Head of caudate nucleus (tissue), 42 donors: ENCODE measurements at places on chromosomes 2 and 18.

DNA sequence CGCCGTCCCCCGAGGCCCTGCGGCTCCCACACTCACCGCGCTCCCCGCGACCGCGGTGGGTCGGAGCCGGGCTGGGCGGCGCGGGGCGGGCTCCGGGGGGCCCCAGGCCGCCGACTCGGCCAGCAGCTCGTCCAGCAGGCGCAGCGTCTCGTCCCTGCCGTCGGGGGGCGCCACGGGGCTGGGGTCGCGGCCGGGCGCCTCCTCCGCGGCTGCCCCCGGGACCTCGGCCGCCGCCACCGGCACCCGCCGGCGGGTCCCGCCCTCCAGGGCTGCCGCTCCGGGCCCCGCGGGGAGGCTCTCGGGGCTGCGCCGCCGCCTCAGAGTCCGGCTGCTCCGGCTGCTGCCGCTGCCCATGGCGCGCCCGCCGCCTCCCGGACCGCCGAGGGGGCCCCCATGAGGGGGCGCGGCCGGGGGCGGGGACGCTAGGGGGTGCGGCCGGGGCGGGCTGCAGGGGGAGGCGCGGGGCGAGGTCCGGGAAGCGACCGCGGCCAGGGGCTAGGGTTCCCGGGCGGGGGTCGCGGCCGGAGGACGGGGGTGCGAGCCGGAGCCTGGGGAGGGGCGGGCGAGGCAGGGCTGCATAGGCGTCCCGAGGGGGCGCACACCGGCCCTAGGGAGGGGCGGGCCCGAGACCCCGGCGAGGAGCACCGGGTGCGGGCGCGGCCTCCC is at the start of gene CYS1:
CYS1 (minus strand) TSS at position 542 of the 666 bp plus-strand sequence; CDS start at position 354, 188 bp downstream.
- no peak for DNase-seq

DNA sequence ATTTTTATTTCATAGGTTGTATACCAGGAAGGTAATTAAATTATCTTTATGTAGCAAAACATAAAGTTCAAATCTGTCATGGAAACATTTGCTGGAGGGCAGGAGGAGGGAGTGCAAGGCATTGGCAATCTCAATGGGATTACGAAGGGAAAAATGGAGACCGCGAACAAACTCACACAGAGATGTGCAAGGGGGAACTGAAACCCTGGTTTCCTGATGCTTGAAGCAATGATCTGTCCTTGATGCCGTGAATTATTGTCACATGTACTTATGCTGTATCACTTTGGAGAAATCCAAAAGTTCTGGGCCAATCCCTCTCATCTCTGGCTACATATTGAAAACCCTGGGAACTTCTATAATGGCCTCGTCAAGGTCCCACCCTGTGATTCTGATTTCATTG is 65.0 kb upstream of the MFF start:
- DNase-seq: no peak

GRCh38 chr2:241836292-241836691 is 22.4 kb downstream of the PDCD1 start:
- DNase-seq: no peak

DNA sequence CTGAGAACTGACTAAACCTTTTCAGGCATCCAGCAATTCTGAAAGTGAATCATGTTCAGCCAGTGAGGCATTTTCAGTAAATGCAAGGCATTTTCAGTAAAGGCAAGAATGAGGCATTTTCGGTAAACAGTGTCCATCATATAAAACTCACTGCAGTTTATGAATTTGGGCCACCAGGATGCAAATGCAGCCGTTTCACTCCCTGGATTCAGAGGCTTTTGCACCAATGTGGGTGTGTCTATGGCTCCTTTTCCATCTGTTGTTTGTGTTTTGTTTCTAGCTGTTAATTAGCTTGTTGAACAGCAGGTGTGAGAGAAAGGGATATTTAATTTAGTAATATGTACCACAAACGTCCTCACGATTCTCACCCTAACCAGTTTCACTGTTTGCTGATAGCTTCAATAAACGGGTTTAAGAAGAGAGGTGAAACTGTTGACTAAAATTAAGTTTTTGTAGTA is 116.3 kb upstream of the PGAP1 start:
- no peak for DNase-seq

DNA sequence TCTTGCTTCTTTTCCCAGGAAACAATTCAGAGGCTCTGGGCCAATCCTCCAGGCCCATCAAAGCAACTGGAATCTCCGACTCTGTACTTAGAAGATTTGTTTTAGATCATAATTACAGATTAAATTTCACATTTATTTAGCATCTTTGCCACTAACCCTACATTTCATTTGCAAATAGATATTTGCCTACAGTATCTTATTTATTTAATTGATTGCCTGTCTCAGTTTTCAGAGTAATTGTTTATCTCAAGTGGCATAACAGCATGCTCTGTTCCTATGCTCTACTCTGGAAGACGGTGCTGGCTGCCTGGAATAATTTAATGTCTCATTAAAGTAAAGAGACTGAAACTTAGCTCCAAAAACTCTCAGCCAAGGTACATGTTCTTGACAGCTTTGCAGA is 213.4 kb downstream of the HNMT start:
- DNase-seq: no peak

- no peak for DNase-seq
Observed at GRCh38 chr2:239257511-239257937, 143.3 kb downstream of the HDAC4 start.

DNA sequence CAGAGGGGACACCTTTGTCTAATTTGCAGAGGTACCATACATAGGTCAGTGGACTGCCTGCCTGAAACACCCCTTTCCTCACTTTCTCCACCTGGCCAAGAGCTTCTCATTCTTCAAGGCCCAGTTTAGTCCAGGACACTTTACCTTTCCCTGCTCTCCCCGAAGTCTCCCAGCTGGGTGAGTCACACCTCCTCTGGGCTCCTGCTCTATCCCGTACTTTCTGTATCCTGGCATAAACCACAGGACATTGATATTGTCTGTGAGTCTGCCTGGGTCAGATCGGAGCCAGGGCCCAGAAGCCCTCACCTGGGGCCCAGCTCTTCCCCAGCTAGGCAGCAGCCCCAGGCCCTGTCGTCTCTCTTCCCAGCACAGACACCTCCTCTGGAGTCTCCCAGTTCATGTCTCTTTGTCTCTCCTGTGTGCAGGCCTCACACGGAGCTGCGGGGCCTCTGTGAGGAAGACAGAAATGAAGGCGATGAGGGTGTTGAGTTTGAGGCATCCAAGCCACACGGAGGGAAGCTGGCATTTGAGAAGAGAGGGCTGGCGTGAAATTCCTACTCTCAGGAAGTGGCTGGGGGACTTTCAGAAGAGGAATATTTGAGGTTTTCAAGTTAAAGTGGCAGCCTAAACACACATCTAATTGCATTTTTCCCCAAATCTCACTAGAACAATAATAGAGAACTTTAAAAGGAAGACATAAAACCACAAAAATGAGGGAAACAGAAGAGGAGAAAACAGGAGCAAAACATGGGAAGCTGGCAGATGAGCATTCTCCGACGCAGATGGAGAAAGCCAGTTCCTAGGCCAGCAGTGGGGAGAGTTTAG is 79.6 kb upstream of the LAPTM4A start:
- no peak for DNase-seq

GRCh38 chr2:161965994-161966393 is 108.0 kb downstream of the DPP4 start:
- no peak for DNase-seq

- DNase-seq: no peak
Observed at GRCh38 chr2:104788742-104789455, 65.0 kb upstream of the POU3F3 start.

GRCh38 chr2:160140471-160140870 is 59.6 kb downstream of the ITGB6 start:
- no peak for DNase-seq

- no peak for DNase-seq
Observed at GRCh38 chr2:152585830-152586484, 131.3 kb downstream of the PRPF40A start.

GRCh38 chr18:58927659-58928058 is 63.0 kb downstream of the ZNF532 start:
- no peak for DNase-seq

- no peak for DNase-seq
Observed at GRCh38 chr2:179355881-179356280, 91.2 kb upstream of the SESTD1 start.

GRCh38 chr2:237972936-237973335 is 6.1 kb downstream of the UBE2F start:
- no peak for DNase-seq

DNA sequence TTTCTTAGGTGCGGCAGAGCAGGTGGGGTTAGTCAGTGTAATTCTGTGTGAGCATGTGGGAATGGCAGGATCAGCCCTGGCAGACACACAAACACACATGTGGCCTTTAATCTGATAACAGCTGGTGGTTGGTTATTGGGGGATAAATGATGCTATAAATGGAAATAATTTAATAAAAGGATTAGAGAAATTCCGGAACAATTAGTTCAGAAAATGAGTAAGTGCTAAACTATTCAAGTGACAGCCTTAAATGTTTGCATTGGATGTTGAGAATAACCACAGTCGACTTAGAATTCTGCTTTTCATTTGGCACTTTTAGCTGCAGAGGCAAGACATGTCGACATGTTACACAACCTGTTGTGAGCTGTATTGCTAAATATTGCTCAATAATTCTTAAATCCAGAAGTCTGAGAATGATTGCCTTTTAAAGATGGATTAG is 7.2 kb downstream of the SMYD1 start:
- no peak for DNase-seq

- DNase-seq: no peak
Observed at GRCh38 chr2:149606251-149606811, 18.8 kb upstream of the MMADHC start.

- no peak for DNase-seq
Observed at GRCh38 chr2:154240921-154241379, 369.2 kb downstream of the GALNT13 start.

- no peak for DNase-seq
Observed at GRCh38 chr2:237572742-237573101, 6.3 kb downstream of the PRLH start.

DNA sequence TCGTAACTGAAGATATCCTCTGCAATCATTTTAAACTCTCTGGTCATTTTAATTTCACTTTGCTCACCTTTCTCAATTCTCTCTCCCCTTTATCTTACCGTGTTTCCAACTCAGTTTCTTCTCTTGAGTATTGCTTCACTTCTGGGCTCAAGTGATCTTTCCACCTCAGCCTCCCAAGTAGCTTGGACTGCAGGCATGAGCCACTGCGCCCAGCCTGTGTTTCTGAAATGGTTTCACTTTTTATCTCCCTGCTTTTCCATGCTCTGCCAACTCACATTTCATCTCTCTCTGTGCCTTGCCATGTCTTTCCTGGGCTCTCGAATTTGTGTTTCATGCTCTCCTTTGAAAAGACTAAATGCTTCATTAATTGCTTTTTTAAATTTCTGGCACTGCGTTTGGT is 30.5 kb upstream of the TMEM131 start:
- no peak for DNase-seq

- no peak for DNase-seq
Observed at GRCh38 chr18:34108206-34108605, 116.5 kb downstream of the NOL4 start.

DNA sequence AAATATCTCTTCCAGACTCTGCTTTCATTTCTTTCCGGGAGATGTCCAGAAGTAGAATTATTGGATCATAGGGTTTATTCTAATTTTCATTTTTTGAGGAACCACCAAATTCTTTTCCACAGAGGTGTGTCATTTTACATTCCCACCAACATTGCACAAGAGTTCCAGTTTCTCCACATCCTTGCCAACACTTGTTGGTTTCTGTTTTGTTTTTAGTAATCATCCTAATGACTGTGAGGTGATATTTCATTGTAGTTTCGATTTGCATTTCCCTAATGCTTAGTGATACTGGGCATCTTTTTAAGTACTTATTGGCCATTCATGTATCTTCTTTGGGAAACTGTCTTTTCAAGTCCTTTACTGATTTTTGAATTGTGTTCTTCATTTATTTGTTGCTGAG is 513.1 kb downstream of the PARD3B start:
- DNase-seq: no peak

DNA sequence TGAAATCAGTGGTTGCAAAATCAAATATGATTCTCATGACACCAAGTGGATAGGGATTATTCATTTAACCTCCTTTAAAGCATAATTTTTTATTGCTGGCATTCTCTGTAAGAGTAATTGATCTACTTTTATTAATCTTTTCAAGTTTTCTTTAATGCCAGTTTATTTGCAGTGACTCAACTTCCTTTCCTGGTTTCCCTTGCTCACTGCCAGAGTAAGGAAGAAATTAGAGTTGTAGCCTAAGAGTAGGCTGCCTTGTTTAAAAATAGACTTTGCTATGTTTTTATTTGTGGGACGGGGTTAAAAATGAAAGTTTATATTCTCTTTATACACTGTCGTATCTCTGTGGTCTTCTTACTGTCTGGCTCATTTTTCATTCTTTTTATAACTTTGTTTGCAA is 148.6 kb downstream of the WDR7 start:
- DNase-seq: no peak

GRCh38 chr2:223513771-223514455 is 88.2 kb downstream of the SCG2 start:
- DNase-seq: no peak

- no peak for DNase-seq
Observed at GRCh38 chr18:25050605-25051004, 301.4 kb downstream of the ZNF521 start.

- DNase-seq: peak; percentile 88
Observed at GRCh38 chr18:623761-624620, 27.2 kb downstream of the CLUL1 start.

DNA sequence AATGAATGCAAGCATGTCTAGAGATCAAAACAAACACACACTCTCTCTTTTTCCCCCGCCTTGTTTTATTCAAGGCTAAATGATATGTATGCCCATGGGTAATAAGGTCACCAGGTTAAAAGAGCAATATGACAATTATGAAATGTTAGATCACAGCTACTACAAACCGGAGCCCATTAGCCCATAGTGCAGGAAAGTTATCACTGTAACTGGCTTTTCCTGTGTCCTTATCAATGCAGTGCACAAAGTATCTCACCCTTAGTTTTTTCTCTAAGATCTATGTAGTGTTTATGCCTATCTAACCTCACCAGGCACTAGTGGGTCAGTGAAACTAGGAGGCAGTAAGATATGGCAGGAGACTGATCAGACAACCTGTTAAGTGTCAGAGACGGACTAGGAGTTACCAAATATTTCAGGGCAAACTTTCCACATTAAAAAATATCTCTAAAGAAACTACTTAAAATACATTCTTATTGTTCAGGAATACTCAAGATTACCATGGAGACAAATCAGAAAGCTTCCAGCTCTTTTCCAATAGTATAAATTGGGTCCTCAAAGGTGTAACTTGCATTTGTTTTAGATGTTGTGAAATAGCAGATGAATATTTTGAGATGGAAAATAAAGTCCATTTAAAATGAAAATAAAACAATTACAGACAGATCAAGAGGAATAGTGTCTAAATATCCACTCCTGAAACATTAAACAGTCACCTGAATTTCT is 282.2 kb downstream of the EXOC6B start:
- no peak for DNase-seq

DNA sequence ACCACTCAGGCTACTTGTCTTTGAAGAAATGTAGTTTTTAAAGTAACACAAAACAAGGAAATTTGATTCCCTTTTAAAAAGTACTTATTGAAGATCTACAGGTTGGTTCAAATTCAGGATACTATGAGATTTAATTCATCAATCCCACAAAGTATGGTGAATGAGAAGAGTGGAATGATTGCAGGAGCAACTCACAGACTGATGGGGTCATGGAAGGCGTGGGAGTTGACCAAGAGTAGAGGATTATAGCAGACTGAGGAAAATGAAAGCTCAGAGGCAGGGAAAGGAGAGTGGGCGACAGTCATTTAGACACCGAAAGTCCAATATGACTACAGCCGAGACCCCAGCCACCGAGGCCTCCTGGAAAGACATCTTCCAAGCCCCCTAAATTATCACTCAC is 12.5 kb upstream of the DAPL1 start:
- no peak for DNase-seq
